CD4-positive, alpha-beta T cell (primary cell): ENCODE measurements at places on chromosomes 1 and 21.

DNA sequence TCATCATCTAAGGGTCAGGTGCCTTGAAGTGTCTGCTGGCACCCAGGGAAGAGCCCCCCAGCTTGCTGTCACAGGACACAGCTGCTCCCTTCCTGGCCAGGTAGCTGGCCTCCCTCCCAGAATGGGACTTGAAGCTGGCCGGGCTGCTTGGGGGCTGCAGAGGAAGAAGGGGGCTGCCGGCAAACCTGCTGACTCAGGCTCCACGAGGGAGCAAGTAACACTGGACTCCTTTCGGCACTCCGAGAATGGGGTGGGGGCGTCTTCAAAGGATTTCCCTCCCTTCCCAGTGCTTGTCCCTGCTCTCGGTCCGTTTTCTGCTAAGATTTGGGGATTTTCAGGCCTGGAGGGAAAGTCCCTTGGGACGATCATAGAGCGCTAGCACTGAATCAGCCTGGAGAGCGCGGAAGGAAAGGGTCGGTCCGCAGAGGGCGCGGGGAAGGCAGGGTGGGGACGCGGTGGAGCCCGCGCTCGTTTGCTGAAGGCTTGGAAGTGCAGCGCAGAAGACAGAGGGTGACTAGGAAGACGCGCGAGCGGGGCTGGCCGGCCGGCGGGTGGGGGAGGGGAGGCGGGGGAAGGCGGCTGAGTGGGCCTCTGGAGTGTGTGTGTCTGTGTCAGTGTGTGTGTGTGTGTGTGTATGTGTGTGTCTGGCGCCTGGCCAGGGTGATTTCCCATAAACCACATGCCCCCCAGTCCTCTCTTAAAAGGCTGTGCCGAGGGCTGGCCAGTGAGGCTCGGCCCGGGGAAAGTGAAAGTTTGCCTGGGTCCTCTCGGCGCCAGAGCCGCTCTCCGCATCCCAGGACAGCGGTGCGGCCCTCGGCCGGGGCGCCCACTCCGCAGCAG, at the start of gene CSF1:
Gene CSF1, plus strand, starts transcription at position 727 of the 840 bp plus-strand sequence. CDS start 175 bp downstream, outside the sequence.
- peak; percentile 39 for DNase-seq

GRCh38 chr1:26190373-26190987, at the start of gene CATSPER4:
TSS of gene CATSPER4 (plus strand) at chr1:26190602. CDS start at chr1:26190628, 26 bp downstream.
- no peak for DNase-seq

- no peak for DNase-seq
These were observed 53.0 kb upstream of the DUSP10 start for GRCh38 chr1:221794935-221795334.

DNA sequence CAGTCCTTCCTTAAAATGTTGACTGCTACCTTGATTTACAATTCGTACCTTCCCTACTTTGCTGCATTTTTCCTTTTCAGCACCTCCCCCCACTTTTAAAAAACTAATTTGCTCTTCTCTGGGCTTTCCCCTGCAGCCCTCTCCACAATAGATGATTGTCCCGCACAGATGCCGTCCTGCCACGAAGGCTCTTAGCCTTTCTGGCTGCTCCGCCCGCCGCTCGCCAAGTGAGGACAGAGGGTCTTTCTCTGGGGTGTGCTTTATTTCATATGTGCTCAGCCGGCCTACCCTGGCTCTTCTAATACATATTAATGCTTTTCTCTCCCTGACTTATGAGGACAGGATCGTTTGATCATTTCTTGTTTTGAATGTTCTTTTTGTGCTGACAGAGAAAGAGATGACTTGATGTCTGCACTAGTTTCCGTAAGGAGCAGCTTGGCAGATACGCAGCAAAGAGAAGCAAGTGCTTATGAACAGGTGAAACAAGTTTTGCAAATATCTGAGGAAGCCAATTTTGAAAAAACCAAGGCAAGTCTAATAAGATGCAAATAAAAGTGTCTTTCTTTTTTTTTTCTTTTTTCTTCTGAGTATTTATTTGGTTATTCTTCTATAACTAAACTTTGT, 60.6 kb downstream of the SDCCAG8 start:
- no peak for DNase-seq

- DNase-seq: no peak
These were observed 2.2 kb downstream of the NRIP1 start for GRCh38 chr21:15062606-15062965.

- no peak for DNase-seq
These were observed 35.4 kb downstream of the PTPRU start for GRCh38 chr1:29271724-29272123.

DNA sequence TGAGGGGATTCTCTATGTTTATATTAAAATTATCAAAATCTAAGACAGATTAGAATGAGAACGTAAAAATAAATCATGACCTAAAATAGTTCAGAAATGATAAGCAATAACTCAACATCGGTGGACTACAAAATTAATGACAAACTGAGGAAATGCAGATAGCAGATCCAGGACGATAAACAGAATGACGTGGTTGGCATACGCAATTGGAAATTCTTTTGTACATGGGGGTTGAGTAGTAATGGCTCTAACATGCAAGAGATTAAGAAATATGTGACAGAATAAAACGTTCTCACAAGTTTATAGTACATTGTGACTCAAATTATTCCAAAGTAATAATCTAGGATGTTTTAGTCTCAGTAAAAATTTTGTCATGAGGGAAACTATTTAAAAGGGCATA, 575.2 kb upstream of the BRINP3 start:
- no peak for DNase-seq

DNA sequence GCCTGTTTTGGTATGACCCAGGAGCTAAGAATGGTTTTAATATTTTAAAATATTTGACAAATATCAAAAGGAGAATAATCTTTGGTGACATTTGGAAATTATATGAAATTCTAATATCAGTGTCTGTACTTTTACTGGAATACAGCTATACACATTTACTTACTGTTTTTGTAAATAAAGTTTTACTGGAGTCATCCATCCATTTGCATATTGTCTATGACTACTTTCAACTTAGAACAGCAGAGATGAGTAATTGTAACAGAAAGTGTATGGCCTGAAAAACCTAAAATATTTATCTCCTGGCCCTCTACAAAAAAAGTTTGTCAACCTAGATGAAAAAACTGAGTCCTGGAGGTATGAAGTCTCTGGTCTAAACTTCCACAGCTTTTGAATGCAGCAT, 5.8 kb upstream of the MAP3K7CL start:
- DNase-seq: no peak

DNA sequence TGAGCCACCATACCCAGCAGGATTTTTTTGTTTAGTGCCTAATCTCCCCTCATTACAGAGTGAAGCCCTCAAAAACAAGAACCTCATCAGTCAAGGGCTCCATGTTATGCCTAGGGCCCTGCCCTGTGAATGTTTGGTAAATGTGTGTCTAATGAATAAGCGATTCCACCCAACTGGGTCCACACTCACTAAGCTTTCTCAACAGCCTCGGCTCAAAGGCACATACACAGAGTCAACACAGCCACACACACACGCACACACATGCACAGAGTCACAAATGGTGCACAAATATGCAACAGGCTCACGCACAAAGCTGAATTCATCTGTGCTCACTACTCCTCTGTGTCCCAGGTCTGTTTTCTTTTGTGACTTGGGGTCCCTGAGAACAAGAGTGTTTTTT, 11.7 kb upstream of the SYNC start:
- no peak for DNase-seq

- peak; percentile 86 for DNase-seq
These were observed 60.2 kb upstream of the ID3 start for GRCh38 chr1:23619299-23620188.
